NCI-H446 (cell line): ENCODE measurements at places on chromosomes 5 and 9.

DNA sequence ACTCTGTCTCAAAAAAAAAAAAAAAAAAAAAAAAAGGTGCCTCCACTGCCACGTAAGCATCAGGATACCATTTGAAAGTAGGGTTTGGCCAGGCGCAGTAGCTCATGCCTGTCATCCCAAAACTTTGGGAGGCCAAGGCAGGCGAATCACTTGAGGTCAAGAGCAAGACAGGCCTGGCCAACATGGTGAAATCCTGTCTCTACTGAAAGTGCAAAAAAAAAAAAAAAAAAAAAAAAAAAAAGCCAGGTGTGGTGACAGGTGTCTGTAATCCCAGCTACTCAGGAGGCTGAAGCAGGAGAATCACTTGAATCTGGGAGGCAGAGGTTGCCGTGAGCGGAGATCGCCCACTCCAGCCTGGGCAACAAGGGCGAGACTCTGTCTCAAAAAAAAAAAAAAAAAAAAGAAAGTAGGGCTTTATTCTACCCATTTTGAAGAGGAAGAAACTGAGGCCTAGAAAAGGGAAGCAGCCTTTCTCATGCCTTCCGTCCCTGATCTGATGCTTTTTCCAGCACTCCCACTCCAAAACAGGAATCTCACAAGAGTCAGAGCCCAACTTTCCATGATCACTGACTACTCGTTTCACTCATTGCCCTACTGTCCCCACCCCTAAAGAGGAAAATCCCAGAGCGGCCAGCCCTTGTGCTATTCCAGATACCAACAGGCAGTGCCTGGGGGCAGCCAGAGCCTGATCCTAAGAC lies 16.3 kb upstream of the CCIN start:
- DNase-seq, result no peak

- DNase-seq, result no peak
Measured at GRCh38 chr5:109759306-109759705, 69.6 kb downstream of the MAN2A1 start.

- DNase-seq, result no peak
Measured at GRCh38 chr5:36310138-36310537, 8.4 kb upstream of the RANBP3L start.

- DNase-seq, result no peak
Measured at GRCh38 chr5:52804981-52805380, 17.3 kb downstream of the ITGA1 start.

DNA sequence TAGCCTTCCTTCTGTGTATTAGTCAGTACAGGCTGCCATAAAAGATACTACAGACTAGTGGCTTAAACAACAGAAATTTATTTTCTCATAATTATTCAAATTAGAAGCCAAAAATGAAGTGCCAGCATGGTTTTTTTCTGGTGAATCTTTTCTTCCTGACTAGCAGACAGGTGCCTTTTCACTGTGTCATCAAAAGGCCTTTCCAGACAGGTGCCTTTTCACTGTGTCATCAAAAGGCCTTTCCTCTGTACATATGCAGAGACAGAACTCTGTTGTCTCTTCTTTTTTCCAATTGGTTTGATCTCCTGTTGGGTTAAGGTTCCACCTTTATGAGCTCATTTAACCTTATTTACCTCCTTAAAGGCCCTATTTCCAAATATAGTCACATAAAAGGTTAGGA lies 599.9 kb downstream of the ISL1 start:
- no peak for DNase-seq
